ENCODE measurements at places on chromosomes 5 and 9. TPM values are rescaled to one million over a fixed set of nuclear protein-coding genes. Genes with fewer than 3 reads are reported as not detected.

Gene ZNF483
- total RNA-seq, result 7.4 TPM

Gene PALM2AKAP2
- total RNA-seq, result 102 TPM

Gene F12
- total RNA-seq, result 0.39 TPM

Gene RAB24
- 20.1 TPM for total RNA-seq

Gene PCDHGA2
- 4.5 TPM for total RNA-seq

Gene LCN9
- total RNA-seq, result not detected

Gene NACC2
- 38.5 TPM for total RNA-seq

Gene SLC6A7
- not detected for total RNA-seq

Gene SGCD
- 58.5 TPM for total RNA-seq

Gene GNA14
- 5.5 TPM for total RNA-seq

Gene KIF24
- 0.34 TPM for total RNA-seq

Gene SLC34A3
- total RNA-seq, result not detected

Gene ASPN
- 7.9 TPM for total RNA-seq

Gene SLC4A9
- 0.09 TPM for total RNA-seq

Gene PITX1
- not detected for total RNA-seq

Gene PKD2L2
- total RNA-seq, result 0.24 TPM

Gene CCIN
- total RNA-seq, result not detected

Gene RANBP17
- total RNA-seq, result 7.3 TPM

Gene SLC31A1
- 23.4 TPM for total RNA-seq

Gene PPP1R26
- total RNA-seq, result 17.6 TPM

Gene PDCD1LG2
- 3.3 TPM for total RNA-seq

Gene PCDHB9
- 2.5 TPM for total RNA-seq

Gene ARHGEF39
- total RNA-seq, result 0.84 TPM

Gene SCAI
- total RNA-seq, result 5.6 TPM

Gene GPR150
- total RNA-seq, result not detected

Gene FBXO10
- total RNA-seq, result 6.4 TPM

Gene OR1J2
- not detected for total RNA-seq

Gene BHMT2
- 21.5 TPM for total RNA-seq

Gene ZNG1F
- total RNA-seq, result 2.9 TPM

Gene DMRTA1
- total RNA-seq, result 0.26 TPM

Gene LRRC70
- 2.2 TPM for total RNA-seq

Gene SPATA31A3
- not detected for total RNA-seq

Gene TOPORS
- 9.5 TPM for total RNA-seq

Gene CDH6
- total RNA-seq, result 2.2 TPM
